ENCODE measurements at places on chromosomes 1 and 21. TPM values are rescaled to one million over a fixed set of nuclear protein-coding genes. Genes with fewer than 3 reads are reported as not detected.

GRCh38 chr1:69700770-69701169, 133.0 kb downstream of the LRRC7 start:
- no peak for DNase-seq

DNA sequence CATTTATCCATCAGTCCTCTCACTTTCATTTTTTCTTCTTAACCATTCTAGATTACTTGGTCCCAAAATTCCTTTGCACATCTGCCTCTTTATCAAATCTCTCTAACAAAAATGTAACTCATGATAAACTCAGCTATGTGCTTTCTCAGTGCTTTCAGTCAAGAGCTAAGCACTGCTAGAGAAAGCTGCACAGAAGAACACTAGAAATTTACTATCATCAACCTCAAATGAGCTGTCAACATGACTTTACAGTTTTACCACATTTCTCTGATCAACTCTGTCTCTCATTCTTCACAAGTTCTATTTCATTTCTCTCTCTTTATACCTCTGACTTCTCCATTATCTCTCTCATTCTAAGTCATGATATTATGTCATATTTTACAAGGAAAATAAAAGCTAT, 54.2 kb upstream of the PRKACB start:
- no peak for DNase-seq

DNA sequence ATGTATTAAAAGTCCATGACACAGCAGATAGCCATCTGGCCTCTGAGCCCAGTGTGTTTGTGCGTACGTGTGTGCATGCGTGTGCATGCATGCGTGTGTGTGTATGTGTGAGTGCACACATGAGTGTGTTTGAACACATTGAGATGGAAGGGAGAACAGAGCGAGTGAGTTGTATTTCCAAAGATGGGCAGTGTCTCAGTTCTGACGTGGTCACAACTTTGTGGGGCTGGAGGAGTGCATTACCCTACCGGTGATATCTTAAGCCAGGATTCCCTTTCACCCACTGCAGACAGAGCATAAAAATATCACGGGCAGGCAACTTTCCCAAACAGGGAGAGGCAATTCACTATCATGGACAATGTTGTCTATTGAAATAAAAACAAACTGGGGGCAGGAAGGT, 27.8 kb downstream of the IRF2BP2 start:
- DNase-seq = no peak

DNA sequence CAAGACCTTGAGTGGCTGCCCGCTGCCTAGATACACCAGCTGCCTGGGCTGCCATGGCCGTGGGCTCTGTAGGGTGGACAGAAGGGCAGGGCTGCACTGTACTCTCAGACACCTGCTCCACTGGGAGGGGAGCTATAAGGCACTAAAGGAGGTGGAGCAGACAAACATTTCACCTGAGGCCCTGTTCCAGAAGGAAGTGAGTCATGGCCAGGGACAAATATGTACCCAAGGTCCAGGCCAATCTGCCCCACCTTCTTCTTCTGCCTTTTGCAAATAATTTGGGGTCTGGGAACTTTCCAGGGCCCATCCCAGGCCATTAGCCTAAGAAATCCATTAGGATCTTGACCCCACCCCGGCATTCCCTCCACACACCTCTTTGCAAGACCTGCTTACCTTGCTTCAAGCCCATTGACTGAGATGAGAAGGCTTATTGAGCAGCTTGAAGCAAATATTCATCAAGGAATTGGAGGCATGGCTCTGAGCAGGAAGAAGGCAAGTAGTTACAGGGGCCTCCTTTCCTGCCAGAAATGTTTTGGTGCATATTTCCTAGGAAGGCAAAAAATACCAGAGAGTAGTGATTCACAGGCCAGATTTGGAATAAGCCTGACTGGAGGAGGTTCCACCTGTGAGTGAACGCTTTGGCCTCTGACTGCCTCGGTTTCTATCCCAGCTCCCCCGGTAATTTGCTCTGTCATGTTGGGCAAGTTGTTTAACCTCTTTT, at the start of gene CAPN8:
Gene CAPN8 (minus strand): TSS at position 110 of the 721 bp plus-strand sequence. CDS start 55 bp downstream, at position 55.
- DNase-seq = no peak

The TPRG1L gene
- 44.7 TPM for total RNA-seq

DNA sequence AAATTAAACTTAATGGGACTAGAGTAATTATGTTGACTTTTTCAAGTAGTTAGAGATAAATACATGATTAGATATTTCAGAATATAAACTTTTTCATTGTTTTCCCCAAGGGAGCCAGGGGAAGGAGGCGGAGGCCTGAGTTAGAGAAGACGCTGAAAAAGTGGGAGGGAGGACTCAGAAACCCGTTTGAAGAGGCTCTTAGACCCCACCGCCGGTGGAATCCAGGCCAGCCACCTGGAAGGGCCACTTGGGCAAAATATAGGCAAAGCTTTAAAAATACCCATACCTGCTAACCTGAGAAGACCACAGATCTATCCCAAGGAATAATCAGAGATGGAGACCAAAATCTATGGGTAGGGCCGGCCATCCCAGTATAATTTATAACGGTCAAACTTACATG, 242.6 kb downstream of the PTPRU start:
- DNase-seq = no peak

DNA sequence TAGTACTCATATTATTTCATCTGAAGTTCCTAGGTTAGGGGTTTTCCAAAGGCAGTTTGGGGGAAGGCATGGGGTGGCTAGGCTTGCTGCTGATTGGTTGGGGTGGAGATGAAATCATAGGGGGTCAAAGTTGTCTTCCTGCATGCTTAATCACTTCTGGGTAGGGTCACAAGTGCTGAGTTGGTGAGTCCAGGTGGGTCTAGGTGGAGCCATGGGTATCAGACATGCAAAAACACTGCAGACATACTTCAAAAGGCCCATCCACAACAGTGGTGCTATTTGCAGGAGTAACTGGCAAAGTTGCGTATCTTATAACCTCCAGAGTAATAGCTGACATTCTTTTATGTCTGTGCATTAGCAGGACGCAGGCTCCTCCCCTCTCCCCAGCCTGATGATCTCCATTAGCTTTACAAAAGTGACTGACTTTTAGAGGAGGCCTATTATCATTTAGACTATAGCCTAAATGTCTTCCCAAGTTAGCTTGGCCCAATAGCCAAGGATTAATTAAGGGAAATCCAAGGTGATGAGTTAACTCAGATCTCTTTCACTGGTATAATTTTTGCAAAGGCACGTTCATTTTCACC, 374.4 kb upstream of the PRMT6 start:
- DNase-seq = no peak

DNA sequence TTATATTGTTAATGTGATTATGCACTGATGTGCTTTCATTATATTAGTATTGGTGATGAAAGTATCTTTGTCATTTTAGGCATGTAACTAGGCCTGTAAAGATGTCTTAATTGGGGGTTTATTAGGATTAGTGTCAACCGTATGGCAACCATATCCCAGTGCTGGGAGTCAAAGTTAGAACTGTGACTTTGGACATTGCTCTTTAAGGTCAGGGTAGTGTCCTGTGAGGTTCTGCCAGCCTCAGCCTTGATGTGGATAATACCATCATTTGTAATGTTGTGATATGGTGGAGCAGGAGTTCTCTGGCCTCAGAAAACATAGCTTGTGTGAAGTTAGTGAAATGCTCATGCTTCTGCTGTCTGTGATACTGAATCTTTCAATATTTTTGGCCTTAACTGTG, 59.4 kb downstream of the LAMC1 start:
- DNase-seq = no peak

GRCh38 chr21:39637197-39637970, 24.6 kb downstream of the B3GALT5 start:
- DNase-seq = no peak

- no peak for DNase-seq
Observed at GRCh38 chr1:147717706-147718097, 42.7 kb downstream of the GJA5 start.

Measured in omental fat pad (tissue), 4 donors.